ENCODE measurements at places on chromosomes 5 and 9.

DNA sequence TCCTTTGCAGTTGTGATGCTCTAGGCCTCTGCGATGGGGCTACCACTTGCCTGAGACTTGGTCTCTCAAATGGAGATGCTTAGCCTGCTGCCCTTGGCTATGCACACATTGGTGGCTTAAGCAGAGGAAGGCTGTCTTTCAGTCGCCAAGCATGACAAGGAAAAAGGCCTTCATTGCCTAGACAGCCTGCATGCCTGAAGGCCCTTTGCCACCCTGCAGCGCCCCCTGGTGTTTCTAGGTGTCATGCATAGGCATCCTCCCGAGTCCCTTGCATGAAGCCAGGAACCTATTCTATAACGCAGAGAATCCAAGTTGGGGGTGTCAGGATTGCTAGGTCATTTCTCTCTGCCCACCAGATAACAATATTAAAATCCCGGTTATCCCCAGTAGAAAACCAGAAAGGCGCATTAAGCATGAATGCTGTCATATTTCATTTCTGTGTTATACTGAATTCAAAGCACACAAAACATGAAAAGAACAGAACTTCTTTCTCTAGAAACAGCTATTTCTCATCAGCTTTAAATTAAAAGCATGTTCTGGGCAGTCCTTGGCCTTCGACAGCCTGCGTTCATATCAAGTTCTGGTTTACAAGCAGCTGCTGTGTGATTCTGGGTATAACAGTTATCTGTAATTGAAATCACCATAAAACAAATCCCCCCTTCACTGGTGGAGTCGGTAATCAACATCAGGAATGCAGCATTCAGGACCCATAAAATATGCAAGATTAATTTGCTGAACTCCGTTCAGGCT lies 59.7 kb upstream of the TRPC7 start:
- DNase-seq: no peak

DNA sequence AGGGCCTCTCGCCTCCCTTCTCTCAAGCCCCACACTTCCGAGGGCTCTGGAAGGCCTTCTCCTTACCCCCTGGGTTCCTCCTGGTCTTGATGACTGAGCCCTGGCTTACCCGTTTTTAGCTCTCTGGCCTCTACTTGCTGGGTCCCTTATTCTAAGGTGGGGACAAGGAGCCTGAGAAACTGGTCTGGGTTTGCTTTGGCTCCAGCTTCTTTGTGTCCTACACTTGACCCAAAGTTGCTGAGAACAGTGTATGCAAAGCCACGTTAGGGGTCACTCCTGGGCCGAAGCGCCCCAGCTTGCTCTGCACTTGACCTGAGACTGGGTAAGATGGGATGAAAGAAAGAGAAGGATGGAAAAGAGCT lies 788 bp downstream of the ZNF346 start:
- no peak for DNase-seq

DNA sequence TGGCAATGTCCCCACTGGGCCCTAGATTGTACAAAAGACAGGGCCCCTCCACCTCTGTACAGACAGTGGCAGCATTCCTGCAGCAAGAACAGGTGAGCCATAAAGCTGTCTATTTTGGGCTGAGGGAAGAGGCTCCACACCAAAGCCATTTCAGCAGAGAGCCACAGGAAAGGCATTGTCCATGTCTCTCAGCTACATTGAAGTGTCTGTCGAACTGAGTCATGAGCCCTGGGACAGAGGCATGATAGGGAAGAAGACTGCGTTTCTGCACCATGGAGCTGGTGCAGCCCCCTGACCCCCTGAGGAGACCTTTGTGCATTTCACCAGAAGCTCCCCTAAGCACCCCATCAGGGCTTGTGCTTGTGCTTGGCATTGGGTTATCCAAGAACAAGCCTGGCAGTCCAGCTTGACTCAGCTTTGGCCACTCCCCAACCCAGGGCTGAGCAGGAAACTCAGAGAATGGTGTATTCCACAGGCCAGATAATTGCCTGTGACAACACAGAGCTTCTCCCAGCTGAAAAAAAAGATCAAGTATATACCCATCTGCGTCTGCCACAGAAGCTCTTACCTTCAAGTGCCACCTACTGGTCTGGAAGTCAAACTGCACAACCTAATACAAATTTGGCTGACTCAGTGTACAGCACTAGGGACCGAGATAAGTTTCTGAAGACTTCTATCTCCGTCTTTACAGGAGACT lies 5.9 kb upstream of the FRMD3 start:
- no peak for DNase-seq

GRCh38 chr5:67187006-67187715 lies 9.4 kb downstream of the CD180 start:
- no peak for DNase-seq

GRCh38 chr5:80269991-80270438 lies 14.2 kb upstream of the SERINC5 start:
- peak; percentile 36 for DNase-seq

GRCh38 chr5:1497242-1497777 lies 26.4 kb downstream of the LPCAT1 start:
- DNase-seq: no peak

GRCh38 chr9:127574072-127574993 lies 37.7 kb upstream of the STXBP1 start:
- DNase-seq: peak; percentile 24

DNA sequence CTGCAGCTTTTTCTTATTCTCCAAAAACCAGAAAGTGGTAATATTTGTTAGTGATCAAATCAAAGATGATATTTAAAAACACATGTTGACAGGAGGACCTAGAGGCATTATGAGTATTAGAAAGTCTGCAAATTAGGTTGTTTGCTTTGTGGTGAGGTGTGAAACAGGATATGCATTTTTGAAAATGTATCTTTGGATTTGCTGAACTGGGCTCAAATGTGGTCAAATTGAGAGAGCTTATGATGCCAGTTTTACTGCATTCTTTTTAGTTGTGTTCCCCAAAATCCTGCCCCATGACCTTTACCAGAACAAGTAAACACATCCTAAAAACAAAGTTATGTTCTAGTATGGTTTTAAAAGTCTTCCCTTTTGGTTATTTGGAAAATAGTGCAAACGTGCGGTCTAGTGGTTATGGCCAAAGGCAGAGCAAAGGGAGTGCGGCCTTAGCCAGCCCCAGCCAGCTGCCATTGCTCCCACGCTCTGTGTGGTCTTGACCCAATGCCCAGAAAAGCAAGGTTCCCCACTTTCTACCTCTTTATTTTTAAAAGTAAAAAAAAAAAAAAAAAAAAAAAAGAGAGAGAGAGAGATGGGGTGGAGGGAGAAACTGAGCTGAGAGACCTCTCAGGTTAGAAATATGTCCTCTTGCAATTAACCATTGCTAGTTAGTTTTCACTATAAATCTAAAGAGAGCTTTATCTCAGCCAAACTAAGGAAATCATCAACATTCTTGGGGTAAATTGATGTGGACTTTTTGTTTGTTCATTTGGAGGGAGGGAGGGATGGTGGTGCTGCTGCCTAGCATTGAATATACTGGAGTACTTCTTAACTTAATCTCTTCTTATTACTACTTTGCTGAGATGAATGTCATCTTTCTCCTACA lies 176.6 kb downstream of the ARHGAP26 start:
- no peak for DNase-seq

GRCh38 chr9:121303456-121304451 lies 35.8 kb downstream of the GSN start:
- DNase-seq: no peak
